ENCODE measurements at places on chromosomes 12 and 14.

DNA sequence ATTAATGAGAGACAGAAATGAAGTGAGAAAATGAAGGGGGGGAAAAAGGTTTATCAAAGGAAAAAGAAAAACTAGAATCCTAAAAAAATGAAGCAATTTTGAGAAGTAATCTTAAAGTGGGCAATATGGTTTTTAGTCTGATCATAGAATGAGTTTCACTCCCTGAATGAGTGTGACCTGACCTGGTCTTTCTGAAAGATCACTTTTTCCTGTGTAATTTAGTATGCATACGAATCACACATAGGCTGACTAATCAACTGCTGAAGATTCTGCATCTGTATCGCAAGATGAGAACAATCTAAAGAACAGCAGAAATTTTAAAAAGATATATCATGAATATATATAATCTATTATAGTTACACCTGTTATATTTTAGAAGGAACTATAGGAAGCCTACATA, 11.3 kb downstream of the GNPTAB start:
- no peak for DNase-seq

GRCh38 chr14:76236172-76237130, 84.7 kb downstream of the GPATCH2L start:
- DNase-seq = no peak

DNA sequence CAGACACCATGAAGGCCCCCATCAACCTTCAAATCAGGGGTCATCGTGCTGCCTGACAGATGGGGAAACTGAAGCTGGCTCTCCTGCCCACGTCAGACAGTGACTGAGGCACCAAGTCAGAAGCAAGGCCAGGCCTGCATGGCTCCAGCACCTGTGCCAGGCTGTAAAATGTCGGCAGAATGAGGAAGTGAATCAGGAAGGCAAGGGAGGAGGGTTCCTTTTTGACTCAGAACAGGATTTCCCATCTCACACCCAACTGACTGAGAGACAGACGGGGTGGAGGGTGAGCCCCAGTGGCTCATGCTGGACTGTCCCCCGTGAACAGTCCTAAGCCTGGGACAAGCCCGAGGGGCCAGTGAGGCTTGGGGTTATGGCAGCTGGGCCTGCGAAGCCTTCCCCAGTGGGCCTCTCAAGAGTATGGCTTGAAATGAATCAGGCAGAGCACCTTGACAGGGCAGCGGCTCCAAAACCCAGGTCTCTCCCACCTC, 20.9 kb downstream of the SYNE3 start:
- no peak for DNase-seq

DNA sequence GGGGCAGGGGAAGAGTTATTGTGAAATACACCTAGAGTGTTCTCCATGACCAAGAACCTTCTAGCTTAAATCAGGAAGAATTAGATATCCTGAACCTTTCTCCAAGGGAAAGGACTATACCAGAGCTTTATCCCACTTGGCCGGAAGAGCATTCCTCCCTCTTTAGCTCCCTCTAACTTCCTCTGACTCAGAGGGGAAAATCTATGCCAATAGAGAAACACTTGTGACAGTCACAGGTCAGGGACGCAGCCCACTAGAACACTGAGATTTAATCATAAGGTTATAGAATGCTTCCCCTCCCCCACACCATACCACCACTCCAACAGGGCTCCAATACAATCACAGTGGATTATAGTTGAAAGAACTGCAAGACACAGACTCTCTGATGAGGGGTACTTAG, 55.4 kb upstream of the RFX4 start:
- DNase-seq = no peak

DNA sequence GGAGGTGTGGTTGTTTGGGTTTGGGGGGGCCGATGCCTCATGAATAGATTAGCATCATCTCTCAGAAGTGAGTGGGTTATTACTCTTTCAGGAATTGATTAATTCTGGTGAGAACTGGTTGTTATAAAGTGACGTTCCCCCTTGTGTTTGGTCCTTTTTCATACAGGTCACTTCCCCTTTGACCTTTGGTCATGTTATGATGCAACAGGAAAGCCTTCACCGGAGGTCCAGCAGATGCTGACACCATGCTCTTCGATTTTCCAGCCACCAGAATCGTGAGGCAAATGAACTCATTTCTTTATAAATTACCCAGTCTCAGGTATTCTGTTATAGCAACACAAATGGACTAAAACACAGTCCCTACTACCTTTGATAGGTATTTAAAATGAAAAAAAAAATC, 439.4 kb downstream of the NELL2 start:
- DNase-seq = no peak

GRCh38 chr12:123483602-123484248, 25.8 kb downstream of the SNRNP35 start:
- DNase-seq = no peak

All from NCI-H1105 treated with DMSO at 0.1 percent for 48 hours (cell line).